ENCODE measurements at places on chromosomes 6 and 20. TPM values are rescaled to one million over a fixed set of nuclear protein-coding genes. Genes with fewer than 3 reads are reported as not detected.

ROS1 gene
- total RNA-seq: not detected

GRCh38 chr6:148398678-148399077, 56.0 kb downstream of the SASH1 start:
- DNase-seq: no peak

GRCh38 chr20:7693761-7694160, 246.5 kb downstream of the HAO1 start:
- DNase-seq: no peak

GRCh38 chr6:148175550-148176188, 167.0 kb upstream of the SASH1 start:
- no peak for DNase-seq

- DNase-seq: no peak
Measured at GRCh38 chr6:134245706-134246105, 72.2 kb downstream of the SGK1 start.

Measured in GM23338 (cell line).